ENCODE measurements at places on chromosomes 4 and X.
A peak's percentile ranks its signal among the peaks of the same experiment; 100 is the strongest.

DNA sequence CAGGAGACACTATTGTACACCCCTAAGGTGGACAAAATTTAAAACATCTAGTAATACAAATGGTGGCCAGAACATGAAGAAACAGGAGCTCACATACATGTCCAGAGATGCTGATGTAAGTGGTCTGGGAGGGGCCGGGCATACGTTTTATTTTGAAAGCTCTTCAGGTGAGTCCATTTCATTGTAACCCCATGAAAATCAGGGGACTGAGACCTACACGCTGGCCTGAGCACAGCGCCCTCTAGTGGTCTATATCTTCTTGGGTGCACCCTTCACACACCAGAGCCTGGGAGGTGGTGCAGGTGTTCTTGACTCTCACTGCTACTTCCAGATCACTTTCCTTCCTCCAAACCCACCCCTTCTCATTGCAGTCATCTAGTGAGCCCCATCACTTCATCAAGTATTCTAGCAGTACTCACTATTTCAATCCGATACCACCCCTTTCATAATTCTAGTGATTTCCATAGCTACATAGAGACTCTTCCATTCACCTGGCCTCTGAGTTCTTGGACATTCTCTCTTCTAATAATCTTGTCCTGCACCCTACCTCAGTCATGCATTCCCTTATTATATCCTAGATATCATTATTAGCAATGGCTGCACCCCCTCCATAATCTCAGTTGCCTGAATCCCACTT is 4.3 kb upstream of the TLR6 start:
- no peak for DNase-seq

- no peak for DNase-seq
These were observed 23.4 kb upstream of the PAQR3 start for GRCh38 chr4:78962597-78963115.

DNA sequence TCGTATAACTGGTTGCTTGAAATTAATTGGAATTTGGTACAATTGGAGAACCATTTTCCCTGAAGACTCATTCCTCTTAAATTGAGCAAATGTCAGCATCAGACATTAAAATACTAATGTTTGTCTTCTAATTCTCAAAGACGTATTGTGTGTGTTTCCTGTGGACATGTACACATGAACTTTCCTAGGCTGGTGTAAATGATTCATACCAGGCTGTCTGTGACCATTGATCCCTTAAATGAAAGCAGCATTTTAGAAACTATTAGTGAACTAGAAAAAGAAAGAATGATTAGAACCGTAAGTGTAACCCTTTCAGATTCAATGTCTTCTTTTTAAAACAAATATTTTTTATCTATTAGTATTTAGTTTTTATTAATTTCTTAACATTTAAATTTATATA is 332.9 kb downstream of the PPP3CA start:
- peak; percentile 40 for DNase-seq

DNA sequence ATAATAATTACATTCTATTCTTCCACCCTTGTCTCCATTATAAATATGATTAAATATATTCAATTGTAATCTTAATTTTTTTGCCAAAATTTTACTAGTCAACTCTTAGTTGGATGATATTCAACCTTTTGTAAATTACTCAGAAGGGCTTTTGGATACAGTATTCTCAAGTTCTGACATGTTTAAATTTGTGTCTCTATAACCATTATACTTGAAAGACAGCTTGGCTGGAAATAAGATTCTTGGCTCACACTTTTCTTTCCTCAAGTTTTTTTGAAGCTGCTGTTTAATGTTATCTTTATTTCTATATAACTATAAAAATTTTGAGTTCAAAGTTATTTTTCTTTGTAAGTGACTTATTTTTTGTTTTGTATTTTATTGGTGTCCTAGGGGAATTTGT is 214.4 kb downstream of the ARAP2 start:
- no peak for DNase-seq

DNA sequence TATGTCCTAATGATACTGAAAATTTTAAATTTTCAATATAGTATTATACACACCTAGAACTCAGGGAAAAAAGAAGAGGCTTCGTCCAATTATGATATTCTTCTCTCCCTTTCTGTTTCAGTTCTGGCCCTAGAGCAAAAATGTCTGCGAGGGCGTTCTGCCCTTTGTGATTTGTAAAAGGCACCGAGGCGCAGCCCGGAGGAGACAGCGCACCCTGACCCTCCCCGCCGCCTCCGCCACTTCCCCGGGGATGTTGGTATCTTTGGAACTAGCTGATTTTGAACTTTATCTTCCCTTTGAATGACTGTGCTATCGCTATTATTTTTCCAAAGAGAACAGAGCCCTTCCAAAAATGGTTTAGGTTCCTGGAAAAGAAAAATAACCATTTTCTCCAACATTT is 173.2 kb upstream of the FAM9B start:
- peak; percentile 30 for DNase-seq

DNA sequence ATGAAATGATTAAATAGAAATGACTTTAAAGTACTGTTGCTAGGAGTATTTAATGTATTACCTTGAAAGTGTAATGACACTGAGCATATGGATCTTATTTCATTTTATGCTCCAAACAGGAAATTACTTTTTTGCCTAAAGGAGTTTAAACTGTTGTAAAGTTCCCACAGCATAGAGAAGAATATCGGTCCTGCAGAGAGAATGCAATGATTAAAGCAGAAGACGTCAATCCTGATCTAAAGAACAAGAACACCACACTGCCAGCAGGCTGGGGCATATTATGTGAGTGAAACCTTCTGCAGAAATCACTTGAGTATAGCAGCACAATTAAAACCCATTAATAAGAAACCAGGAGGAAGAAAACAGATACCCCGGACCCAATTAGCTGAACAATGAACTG is 72.8 kb upstream of the CAMK2D start:
- no peak for DNase-seq

DNA sequence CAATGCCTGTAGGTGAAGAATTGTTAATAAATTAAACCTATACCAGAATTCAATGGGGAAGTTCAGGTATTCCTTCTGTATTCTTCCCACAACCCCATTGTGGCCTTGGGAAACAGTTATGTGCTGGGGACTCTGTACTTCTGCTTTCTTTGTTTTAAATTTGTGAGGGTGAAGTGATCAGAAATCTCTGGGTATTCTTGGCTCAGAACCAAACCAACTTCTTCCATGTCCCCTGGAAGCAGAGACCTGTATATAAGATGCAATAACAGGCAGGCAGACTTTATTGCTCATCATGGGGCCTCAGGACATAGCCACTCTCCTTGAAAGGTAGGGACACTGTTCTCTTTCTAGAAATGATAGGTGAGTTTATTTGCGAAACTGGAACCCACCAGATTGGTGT is 19.8 kb upstream of the USP27X start:
- no peak for DNase-seq

- DNase-seq = no peak
These were observed 96.7 kb upstream of the QRFPR start for GRCh38 chr4:121477480-121477879.

DNA sequence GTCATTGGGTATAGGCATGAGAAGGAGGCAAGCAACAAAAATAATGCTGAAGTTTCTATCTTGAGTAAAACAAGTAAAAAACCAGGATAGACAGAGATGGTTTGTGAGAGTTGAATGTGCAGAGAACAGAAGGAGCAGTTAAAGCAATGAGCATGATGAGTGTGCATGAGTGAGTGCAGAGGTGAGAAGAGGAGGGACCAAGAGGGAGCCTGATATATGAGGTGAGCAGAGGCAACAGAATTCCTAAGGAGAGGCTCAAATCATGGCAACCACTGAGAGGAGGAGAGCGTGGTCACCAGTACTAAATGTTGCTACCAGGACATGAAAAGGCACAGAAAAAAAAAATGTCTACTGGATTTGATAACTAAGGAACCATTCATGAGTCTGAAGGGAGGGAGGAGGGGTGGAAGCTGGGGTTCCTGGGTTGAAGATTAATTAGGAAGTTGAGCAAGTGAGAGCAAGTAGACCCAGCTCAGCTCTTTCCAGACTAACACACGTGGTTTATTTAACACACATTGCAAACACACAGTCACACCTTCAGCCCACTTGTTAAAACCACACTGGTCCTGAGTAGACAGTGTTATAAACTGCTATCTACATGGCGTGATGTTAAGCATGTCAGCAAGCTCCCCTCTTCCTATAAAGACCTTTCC is 69.0 kb upstream of the IQCM start:
- peak; percentile 5 for DNase-seq

- DNase-seq = no peak
These were observed 10.0 kb downstream of the KLHL2 start for GRCh38 chr4:165217325-165217724.

DNA sequence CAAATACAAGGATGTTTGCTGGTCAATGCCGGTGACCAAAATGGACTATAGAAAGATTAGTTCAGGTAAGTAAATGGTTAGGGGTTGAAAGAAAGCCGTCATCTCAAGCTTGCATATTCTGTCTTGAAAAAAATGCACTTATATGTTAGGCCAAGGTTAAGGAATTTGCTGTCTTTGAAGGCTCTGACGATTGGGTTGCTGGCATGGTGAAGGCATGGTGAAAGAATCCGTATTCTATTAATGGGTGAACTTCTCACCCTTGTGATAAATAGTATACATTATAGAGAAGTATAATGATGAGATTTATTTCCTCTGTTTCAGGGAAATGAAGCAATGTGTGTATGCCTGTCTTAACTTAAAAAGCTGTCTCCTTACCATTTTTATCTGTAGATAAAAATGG is 132.6 kb downstream of the ADGRL3 start:
- no peak for DNase-seq

Measured in kidney (tissue), 22 donors.